H9 (cell line): ENCODE measurements at places on chromosomes 4 and X.

DNA sequence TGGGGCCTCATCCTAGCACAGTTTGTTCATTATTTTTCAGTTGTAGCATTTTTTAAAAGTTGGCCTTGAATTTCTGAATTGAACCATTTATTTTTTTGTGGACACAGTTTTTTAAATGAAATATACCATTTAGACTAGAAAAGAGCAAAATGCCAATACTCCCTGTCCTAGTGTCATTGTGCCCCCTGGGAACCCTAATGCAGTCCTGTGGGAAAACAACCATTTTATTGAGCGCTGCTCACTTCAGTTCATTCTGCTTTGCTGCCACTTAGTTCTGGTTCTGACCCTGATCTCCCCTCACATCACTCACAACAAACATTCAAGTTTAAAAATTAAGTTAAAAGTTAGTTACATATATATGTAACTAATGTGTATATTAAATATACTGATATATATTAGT is 5.4 kb downstream of the NFKB1 start:
- H3K27me3 ChIP-seq: no peaks in the 10 kb centered on the region
- H3K4me3 ChIP-seq: no peak overlapping the region
- H3K4me1 ChIP-seq: no peaks in the 10 kb centered on the region
- DNase-seq: no peak

DNA sequence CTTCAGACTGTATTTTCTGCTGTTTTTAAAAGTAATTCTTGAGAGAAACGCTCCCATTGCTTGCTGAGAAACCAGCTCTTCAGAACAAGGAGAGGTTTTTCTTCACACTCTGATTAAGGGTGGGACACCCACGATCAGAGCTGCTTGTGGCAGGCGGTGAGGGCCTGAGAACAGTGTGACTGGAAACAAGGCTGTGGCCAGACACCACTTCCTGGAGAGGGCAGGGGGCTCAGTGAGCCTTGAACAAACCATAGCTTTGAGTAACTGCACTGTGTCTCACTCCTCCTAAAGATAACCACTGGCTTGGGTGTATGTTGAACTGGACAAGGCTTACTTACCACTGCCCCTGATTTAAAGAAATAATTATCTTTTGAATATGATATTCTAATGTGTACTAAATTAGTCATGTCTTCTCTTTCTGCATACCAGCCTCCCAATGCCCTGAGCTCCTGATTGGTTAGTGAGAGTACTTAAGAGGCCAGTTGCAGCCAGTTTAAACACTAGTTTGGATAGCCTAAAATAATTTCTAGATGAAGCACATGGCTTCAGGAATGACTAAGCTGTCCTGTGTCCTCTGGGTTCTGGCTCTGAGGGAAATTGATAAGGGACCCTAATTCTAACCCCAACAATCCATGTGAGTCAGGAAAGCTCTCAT is 3.7 kb upstream of the GPR82 start:
- H3K27me3 ChIP-seq: no peaks in the 10 kb centered on the region
- DNase-seq: no peak
- peaks cover 5% of the 10 kb centered on the region; the same call in 1 of the 2 replicates for H3K4me1 ChIP-seq
- peaks cover 34% of the 10 kb centered on the region for H3K36me3 ChIP-seq
- peak overlapping the region; percentile 5 for H3K27ac ChIP-seq

GRCh38 chr4:108072300-108072699 is 82.6 kb downstream of the HADH start:
- no peak overlapping the region for H3K4me3 ChIP-seq
- DNase-seq: no peak
- no peak overlapping the region for H3K27ac ChIP-seq
- no peaks in the 10 kb centered on the region for H3K4me1 ChIP-seq
- H3K36me3 ChIP-seq: no peaks in the 10 kb centered on the region

DNA sequence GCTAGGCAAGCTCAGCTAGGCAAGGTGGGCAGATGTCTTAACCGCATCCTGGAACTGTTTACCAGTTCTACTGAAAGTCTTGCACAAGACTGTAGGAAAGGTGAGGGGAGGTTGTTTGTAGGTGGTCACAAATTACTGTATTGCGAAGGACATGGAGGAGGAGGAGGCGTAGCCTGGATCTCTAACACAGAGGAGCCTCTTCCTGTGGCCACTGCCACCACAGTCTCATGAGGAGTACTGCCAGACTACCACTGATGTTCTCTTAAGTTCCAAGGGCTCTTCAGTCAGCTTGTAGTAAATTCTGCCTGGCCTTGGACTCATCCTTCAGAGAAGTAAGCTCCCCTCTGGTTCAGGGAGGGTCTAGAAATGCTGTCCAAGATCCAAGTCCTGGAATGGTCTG is 258.6 kb downstream of the FAT4 start:
- H3K4me1 ChIP-seq: no peaks in the 10 kb centered on the region
- no peak for DNase-seq
- H3K4me3 ChIP-seq: no peak overlapping the region
- H3K36me3 ChIP-seq: peaks cover 12% of the 10 kb centered on the region
- H3K27ac ChIP-seq: no peak overlapping the region
- H3K27me3 ChIP-seq: no peaks in the 10 kb centered on the region

- no peaks in the 10 kb centered on the region for H3K4me1 ChIP-seq
- no peak for DNase-seq
- H3K27ac ChIP-seq: no peak overlapping the region
- peaks cover 3% of the 10 kb centered on the region; the same call in 1 of the 2 replicates for H3K27me3 ChIP-seq
- no peak overlapping the region for H3K4me3 ChIP-seq
These were observed 8.1 kb downstream of the DOK7 start for GRCh38 chr4:3471098-3471760.

DNA sequence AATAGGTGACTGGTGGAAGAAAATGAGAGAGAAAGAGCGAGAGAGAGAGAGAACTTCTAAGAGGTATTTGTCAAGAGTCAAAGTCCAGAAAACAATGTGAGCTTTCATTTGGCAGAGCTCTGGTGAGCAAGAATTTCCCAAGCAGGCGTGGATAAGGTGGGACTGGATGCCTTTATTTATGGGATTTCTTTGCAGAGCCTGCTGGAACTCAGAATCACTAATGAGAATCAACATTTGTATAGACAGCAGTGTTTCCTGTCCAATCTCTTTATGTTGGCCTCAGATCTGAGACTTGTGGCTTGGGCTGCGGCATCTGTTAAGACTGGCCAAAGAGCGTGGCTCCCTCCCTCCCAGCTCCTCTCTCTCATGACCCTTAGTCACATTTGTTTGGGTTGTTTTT is 67.9 kb upstream of the TBL1X start:
- H3K4me1 ChIP-seq: no peaks in the 10 kb centered on the region
- H3K27ac ChIP-seq: no peak overlapping the region
- H3K27me3 ChIP-seq: no peaks in the 10 kb centered on the region
- H3K4me3 ChIP-seq: no peak overlapping the region
- no peaks in the 10 kb centered on the region for H3K36me3 ChIP-seq
- DNase-seq: no peak

DNA sequence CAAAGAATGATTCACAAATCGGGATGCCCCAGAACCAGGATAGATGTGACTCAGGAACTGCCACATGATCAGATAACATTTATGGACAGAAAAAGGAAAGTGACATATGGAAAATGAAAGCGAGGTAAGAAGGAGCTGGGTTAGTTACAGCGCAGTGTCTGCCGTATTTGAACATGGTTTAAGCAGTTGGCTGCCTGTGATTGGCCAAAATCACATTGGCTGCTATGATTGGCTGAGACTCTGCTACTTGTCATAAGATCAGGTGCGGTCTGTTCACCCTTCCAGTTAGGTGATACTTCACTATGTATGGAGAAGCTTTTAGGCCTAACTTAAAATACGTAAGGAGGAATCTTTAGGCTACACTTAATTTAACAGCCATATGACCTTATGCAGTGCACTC is 322.7 kb upstream of the HAND2 start:
- H3K4me3 ChIP-seq: no peak overlapping the region
- no peaks in the 10 kb centered on the region for H3K4me1 ChIP-seq
- no peaks in the 10 kb centered on the region for H3K36me3 ChIP-seq
- no peak for DNase-seq
- H3K27me3 ChIP-seq: no peaks in the 10 kb centered on the region

DNA sequence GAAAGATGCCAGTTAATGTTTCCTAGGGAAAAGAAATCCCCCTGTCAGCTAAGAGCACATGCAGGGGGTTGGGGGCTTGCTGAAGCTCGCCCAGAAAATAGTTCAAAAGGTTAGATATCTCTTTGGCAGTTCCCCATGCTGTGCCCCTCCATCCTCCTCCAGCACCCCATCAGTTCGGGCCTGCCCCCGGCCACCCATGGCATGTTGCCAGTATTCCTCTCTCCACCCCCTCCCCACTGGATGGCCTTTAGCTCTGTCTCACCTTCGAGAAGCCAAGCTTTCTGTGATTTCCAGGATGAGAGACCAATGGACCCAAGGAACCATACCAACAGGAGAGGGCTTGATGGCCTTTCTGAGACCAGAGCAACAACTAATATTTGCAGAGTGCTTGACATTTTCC is 5.2 kb downstream of the RAB33A start:
- no peak overlapping the region for H3K4me3 ChIP-seq
- H3K27me3 ChIP-seq: peaks cover 3% of the 10 kb centered on the region; the same call in 1 of the 2 replicates
- DNase-seq: no peak
- peaks cover 8% of the 10 kb centered on the region; the same call in 1 of the 2 replicates for H3K36me3 ChIP-seq

DNA sequence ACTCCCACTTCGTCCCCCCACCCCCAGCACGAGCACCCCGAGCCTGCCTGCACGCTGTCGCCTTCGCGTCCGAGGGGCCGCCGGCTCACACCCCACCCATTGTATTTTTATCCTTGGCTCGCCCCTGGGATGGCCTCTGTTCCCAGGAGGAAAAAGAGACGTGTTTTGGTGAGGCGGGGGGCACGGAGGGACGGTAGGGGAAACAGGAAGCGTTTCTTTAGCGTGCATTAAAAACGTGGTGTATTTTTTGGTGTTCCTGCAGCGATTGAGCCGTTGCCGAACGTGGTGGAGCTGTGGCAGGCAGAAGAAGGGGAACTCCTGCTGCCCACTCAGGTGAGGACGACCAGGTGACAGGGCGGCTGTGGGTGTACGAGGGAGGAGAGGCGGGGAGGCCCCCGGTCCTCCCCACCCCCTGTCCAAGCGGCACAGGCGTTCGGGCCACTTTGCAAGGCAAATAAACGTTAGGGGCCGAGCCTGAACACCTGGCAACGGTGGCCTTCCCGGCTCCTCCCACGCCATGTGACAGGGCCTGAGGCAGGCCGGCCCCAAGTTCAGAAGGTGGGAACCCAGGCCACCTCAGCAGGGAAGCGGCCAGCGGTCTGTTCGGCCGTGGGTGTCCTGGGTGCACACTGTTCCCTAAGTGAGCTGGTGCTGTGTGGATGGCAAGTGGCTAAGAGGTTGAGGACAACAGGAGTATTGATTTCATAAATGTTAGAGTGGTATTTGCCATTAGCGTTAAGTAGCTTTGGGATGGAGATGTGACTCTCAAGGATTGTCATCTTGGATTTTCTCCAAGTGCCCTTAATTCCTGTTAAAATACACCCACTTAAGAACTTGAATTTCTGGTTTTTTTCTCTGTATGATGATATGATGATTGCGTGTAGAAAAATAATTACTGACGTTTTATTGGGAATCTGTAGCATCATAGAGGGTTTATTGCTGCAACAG is 1.1 kb downstream of the TMEM131L start:
- no peak overlapping the region for H3K27ac ChIP-seq
- H3K36me3 ChIP-seq: peaks cover 3% of the 10 kb centered on the region
- H3K4me3 ChIP-seq: peak overlapping the region; percentile 94
- DNase-seq: peak; percentile 84

DNA sequence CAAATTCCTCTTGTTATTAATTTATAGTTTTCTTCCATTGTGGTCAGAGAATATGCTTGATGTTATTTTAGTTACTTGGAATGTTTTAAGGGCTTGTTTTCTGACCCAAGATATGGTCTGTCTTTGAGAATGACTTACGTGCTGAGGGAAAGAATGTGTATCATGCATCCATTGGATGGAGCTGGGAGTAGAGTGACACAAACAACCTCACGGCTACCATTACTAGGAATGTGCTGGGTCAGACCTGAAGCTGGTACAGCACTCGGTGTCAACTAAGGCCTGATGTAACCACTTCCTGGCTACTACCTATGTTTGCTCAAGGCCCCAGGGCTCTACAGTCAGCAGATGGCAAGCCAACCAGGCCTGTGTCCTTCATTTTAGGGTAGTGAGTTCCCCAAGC is 257.8 kb downstream of the FAT4 start:
- no peak for DNase-seq
- H3K27me3 ChIP-seq: no peaks in the 10 kb centered on the region
- 0 out of 3 replicates have a peak, but pooled peaks cover 5% of the 10 kb centered on the region for H3K36me3 ChIP-seq

DNA sequence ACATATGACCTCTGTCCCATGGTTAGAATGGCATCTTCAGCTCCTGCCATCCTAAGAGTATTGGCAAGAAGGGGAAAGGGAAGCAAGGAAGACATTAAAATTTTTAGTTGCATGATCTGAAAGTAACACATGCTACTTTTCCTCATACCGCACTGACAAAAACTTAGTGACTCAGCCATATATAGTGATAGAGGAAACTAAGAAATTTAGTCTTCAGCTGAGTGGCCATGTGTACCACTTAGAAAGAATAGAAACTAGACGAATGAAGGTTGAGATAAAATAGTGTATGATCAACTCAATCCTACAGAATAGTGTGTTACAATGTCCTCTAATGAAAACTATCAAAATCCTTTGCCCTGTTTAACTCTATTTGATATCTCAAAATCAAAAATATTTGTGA is 164.1 kb downstream of the PPP3CA start:
- no peak for DNase-seq
- H3K4me3 ChIP-seq: no peak overlapping the region
- H3K27me3 ChIP-seq: no peaks in the 10 kb centered on the region
- no peak overlapping the region for H3K27ac ChIP-seq
- peaks cover 13% of the 10 kb centered on the region for H3K36me3 ChIP-seq

GRCh38 chr4:34732176-34732950 is 1512.0 kb downstream of the ARAP2 start:
- no peaks in the 10 kb centered on the region for H3K36me3 ChIP-seq
- no peaks in the 10 kb centered on the region for H3K27me3 ChIP-seq
- H3K4me3 ChIP-seq: no peak overlapping the region
- H3K4me1 ChIP-seq: no peaks in the 10 kb centered on the region
- DNase-seq: no peak
- H3K27ac ChIP-seq: no peak overlapping the region

GRCh38 chr4:37446016-37446415 is 201.5 kb downstream of the NWD2 start:
- no peaks in the 10 kb centered on the region for H3K36me3 ChIP-seq
- no peaks in the 10 kb centered on the region for H3K4me1 ChIP-seq
- H3K27me3 ChIP-seq: 0 out of 2 replicates have a peak, but pooled peaks cover 2% of the 10 kb centered on the region
- no peak overlapping the region for H3K4me3 ChIP-seq
